GM12892 (cell line): ENCODE measurements at places on chromosomes 3 and 15.

GRCh38 chr3:18190646-18191045 is 234.5 kb downstream of the SATB1 start:
- DNase-seq: no peak

DNA sequence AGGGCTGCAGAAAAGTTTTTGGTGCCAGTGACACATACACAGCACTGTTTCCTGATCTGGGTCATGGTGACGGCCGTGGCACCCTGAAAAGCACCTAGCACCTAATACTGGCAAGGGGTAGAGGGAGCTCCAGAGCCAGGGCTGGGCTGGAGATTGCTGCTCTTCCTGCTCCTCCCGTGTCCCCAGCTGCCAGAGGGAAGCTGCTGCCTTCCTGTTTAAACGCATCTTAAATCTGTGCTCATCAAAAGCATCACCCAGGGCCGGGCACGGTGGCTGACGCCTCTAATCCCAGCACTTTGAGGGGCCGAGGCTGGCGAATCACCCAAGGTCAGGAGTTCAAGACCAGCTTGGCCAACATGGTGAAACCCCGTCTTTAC is 156.7 kb upstream of the MEF2A start:
- DNase-seq: no peak

- DNase-seq: no peak
Observed at GRCh38 chr3:48798998-48799397, 48.7 kb downstream of the PRKAR2A start.

- DNase-seq: no peak
Observed at GRCh38 chr3:46422617-46423016, 15.6 kb downstream of the CCRL2 start.

GRCh38 chr15:59723687-59724346 is 34.7 kb upstream of the BNIP2 start:
- DNase-seq: no peak

GRCh38 chr3:26091626-26092025 is 301.7 kb downstream of the OXSM start:
- no peak for DNase-seq

- DNase-seq: no peak
Observed at GRCh38 chr3:15952543-15953175, 154.9 kb upstream of the ANKRD28 start.

GRCh38 chr3:45939341-45939771 is 3.9 kb upstream of the CXCR6 start:
- no peak for DNase-seq

DNA sequence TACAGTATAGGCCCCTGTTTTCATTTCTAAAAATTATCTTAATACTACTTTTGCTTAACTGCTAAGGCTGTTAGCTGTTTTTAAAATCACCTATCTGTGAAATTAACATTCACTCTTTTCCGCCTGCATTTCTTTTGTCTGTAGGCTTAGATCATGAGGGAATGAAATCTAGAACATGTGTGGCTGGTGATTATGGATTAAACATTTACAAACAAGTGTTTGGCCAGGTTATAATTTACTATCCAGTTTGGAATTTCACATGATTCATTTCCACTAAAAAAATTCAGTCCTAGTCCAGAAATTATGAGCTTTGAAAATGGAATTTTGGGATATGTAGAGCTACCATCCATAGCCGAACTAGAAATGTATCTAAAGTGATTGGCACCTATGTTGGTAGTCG is 39.1 kb downstream of the GOLM2 start:
- no peak for DNase-seq

- DNase-seq: no peak
Observed at GRCh38 chr15:51909584-51909983, 62.0 kb downstream of the LEO1 start.

- no peak for DNase-seq
Observed at GRCh38 chr3:193544289-193544688, 10.4 kb downstream of the ATP13A4 start.

GRCh38 chr15:83747050-83747717 is 93.3 kb downstream of the ADAMTSL3 start:
- DNase-seq: no peak
